Retinal pigment epithelial cell (primary cell): ENCODE measurements at places on chromosomes 2 and 18.

DNA sequence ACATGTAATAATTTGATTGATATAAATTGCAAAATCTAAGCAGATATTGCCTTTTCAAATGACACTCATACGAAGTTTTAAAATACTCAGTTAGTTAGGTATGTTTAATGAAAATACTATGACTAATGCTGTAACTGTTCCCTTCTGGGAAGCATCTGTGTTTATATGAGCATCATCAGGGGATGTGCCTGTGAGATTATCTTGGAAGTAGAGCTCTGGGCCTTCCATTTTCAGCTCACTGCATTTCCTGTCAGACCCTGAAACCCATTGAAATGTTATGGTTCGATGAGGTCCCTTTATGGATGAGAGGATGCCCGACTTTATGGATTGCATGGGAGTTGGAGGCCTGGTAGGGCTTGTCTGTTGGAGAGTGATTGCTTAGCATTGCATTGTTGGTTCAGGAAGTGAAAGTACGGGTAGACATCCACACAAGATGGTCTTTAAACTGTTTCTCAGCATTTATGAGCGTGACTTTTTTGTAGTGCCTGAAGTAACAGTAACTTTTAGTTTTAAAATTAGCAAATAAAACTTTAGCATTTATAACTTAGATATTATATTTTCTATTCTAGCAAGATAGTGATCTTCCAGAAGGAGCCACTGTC lies 28.7 kb downstream of the ELP2 start:
- no peak for DNase-seq

DNA sequence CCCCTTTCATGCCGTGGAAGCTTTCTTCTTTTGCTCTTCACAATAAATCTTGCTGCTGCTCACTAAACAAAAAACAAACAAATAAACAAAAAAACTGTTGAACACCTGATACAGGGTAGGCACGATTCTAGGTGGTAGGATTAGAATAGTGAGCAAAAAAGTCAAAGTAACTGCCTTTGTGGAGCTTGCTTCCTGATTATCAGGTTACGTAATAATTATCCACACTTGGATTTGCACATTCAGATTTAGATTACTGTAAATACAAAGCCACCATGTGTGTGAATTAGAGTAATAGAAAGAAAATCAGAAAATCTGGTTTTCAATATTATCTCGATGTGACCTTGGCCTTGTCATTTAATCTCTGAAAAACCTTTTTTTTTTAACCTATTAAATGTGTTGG lies 307.1 kb downstream of the NRXN1 start:
- no peak for DNase-seq

DNA sequence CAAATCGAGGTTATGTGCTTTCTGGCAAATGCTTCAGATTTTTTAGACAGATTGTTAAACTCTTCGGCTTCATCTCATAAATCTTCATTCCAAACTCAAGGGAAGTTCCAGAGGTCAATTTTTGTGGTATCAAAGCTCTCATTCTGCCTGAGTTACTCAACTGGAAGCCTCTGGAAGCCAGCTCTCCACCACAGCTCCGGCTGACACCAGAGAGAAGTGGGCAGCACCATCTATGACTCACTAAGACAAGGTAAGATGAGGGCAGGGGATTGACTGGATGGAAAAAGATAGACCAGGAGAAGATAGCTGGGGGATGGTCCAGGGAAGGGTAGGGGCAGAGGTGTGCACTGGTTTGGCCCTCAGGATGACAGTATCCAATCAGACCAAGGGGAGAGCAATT lies 137.3 kb upstream of the HNRNPA3 start:
- no peak for DNase-seq

- DNase-seq = no peak
These were observed 511 bp downstream of the MOB4 start for GRCh38 chr2:197516393-197516761.

DNA sequence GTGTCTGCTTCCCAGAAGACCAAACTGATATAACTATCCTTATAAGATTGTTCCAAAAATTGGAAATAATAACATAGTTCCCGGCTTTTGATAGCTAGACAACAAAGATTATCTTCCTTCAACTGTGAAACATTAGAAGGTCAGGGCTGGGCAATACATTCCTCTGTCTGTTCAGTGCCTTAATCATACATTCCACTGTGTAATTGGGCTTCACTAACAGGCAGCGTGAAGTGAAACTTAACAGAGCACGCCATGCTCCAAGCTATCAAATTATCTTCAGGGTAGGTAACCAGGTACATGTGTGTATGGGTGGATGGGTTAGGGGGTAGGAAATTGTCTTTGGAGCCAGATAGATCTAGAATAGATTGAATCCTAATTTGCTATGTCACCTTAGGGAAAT lies 23.5 kb upstream of the ARL5A start:
- DNase-seq = peak; percentile 70

GRCh38 chr2:200873560-200873959 lies 9.1 kb upstream of the CLK1 start:
- no peak for DNase-seq

DNA sequence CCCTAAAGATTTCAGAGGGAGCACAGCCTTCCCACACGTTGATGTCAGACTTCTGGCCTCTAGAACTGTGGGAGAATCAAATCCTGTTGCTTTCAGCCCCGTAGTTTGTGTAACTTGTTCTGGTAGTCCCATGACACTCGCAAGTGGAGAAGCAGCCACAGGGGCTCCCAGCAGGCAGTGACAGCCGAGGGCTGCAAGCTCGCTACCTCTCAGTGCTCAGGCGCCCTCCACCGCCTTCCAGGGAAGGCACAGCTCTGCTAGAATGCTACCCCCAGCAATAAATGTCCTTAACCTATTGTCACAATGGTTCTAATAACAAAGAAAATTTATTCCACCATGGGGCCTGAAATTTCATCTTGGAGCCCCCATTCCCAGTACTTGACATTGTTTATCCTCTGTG lies 143.1 kb upstream of the ZNF236 start:
- DNase-seq = no peak

- DNase-seq = no peak
These were observed 41.0 kb upstream of the EPC2 start for GRCh38 chr2:148603562-148603920.

GRCh38 chr2:192162392-192163042 lies 32.2 kb downstream of the TMEFF2 start:
- no peak for DNase-seq

- DNase-seq = no peak
These were observed 7.7 kb upstream of the ARID5A start for GRCh38 chr2:96528700-96529375.

DNA sequence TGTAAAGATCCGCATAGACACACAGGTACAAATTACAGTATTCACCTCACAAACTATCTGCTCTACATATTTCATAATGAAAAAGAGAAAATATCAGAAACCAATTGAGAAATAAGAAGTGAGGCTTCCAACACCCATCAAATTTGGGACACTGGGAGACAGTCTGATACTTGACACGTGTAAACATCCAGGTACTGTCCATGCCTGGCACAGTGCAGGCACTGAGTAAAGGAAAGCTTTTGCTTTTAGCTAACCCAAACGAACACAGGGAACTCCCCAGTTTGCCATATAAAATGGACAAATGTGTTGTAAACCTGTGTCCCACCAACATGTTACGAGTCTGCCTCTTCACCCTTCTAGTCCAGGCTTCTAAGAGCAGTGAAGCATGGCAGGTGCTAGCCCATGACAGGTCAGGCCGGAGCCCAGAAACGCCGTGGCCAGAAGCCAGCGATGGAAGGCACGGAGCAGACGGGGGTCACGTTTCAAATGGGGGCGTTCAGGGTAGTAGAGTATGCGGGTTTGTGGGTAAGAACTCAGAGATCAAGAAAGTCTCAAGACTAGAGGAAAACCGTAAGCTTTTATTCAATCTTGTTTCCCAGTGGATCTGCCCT lies 27.0 kb downstream of the CDH2 start:
- DNase-seq = no peak

- no peak for DNase-seq
These were observed 39.1 kb downstream of the FN1 start for GRCh38 chr2:215396595-215397313.

DNA sequence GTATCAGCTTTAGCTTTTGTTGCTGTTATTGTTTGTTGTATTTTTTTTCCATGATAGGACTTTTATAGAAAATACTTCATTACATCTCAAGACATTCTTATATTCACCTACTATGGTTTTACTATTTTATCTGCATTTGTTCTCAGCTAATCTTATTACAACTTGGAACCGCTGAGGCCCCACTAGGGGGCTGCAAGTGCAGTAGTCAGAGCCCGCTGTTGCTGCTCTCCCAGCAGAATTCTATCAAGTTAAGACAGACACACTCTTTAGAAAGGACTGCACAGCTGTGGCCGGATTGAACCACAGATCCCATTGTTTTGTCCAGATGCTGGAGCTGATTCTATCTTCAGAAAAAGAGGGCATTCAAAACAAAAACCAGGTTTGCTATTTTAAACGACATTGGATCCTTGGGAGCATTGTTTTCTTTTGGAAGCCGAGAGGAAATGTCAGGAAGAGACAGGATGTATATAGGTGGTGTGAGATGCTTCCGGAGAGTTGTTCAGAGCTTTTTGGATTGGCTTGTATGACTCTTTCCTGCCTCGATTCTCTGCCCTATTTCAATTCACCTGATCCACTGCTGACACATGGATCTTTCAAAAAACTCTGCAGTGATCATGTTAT lies 105.7 kb upstream of the GAREM1 start:
- DNase-seq = peak; percentile 10

DNA sequence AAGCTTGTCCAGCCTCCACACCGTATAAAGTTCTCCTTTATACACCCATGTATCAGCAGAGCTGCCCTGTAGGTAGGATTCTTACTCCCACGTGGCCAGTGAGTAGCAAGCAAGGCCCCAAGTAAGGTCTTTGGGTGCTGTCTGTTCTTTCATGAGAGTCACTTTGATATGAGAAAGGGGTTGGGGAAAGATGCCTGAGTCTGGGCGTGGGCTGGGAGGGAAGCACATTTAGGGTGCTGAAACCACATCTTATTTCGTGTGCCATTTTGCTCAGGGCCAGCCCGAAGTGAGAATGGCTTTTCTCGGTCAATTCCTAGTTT lies 436 bp upstream of the ITPRIPL1 start:
- no peak for DNase-seq

GRCh38 chr2:38079116-38080052 lies 3.4 kb upstream of the CYP1B1 start:
- DNase-seq = no peak
